Stimulated activated CD4-positive, alpha-beta T cell treated with anti-CD3 and anti-CD28 coated beads, Interleukin-12 subunit alpha, Interleukin-12 subunit beta, amount 100 ng/mL, for 24 hours (primary cell): ENCODE measurements at places on chromosomes 11 and 22.
A peak's percentile ranks its signal among the peaks of the same experiment; 100 is the strongest.

- no peak for DNase-seq
Observed at GRCh38 chr22:38618682-38619081, 37.5 kb downstream of the FAM227A start.

DNA sequence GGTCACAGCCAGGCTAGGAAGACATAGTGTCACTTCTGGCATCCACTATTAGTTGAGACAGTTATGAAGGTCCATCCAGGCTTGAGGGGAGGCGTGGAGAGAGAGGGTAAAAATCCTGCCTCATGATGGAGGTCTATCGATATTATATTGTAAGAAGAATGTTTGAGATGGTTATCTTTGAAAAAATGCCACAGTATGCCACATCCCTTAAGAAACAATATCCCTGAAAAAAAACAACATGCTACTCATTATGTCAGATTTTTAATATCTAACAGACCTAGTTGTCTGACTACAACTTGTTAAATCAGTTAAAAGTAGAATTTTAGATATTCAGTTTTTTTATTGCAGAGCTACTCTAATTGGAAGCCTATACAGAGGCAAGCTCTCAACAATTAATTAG is 121.7 kb upstream of the SLC5A12 start:
- DNase-seq: no peak

DNA sequence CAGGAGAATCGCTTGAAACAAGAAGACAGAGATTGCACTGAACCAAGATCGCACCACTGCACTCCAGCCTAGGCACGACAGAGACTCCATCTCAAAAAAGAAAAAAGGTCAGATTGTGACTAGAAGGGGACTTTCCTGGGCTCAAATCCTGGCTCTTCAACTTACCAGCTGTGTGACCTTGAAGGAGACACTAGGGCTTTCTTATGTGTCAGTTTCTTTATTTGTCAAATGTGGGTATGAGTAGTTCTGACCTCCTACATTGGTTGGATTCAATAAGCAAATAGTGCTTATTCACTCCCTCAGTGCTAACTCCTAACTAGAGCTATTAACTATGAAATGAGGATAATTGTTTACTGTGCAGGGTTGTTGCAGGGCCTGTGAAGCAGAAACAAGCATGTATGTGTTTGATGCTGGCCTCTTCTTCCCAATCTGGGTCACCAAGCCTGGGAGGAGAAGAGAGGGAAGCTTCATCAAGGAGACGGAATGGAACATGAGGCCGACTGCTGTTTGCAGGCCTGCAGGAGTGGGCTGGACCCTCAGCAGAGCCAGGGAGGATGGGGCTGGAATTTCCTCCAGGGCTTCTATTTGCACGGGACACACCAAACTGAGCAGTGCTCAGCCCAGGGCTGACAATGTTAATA is 22.5 kb downstream of the RHOD start:
- no peak for DNase-seq

GRCh38 chr11:119638851-119639250 is 90.1 kb downstream of the NECTIN1 start:
- DNase-seq: no peak

GRCh38 chr11:131491503-131491902 is 121.1 kb downstream of the NTM start:
- no peak for DNase-seq

DNA sequence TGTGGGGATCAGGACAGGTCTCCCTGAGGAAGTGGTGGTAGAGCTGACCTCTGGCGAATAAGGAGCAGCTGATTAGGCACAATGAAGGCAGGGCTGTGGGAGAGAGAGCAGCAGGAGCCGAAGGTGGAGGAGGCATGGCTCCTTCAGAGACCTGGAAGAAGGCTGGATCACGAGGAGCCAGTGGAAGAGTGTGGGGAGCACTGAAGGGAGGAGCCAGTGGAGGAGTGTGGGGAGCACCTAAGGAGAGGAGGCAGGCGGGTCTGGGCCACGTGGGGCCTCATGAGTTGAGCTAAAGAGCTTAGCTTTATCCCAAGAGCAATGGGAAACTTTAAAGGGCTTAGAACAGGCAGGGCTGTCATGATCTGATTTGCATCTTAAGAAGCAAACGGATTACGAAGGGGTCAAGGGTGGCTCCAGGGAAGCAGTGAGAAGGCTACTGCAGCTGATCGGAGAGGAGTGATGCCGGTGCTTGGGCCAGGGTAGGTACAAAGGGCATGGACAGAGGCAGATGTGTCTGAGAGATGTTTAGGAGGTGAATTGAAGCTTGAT is 44.9 kb upstream of the EIF3D start:
- no peak for DNase-seq

- DNase-seq: no peak
Observed at GRCh38 chr11:134532131-134532920, 120.3 kb upstream of the B3GAT1 start.

- DNase-seq: no peak
Observed at GRCh38 chr11:44542372-44542771, 23.1 kb upstream of the CD82 start.

DNA sequence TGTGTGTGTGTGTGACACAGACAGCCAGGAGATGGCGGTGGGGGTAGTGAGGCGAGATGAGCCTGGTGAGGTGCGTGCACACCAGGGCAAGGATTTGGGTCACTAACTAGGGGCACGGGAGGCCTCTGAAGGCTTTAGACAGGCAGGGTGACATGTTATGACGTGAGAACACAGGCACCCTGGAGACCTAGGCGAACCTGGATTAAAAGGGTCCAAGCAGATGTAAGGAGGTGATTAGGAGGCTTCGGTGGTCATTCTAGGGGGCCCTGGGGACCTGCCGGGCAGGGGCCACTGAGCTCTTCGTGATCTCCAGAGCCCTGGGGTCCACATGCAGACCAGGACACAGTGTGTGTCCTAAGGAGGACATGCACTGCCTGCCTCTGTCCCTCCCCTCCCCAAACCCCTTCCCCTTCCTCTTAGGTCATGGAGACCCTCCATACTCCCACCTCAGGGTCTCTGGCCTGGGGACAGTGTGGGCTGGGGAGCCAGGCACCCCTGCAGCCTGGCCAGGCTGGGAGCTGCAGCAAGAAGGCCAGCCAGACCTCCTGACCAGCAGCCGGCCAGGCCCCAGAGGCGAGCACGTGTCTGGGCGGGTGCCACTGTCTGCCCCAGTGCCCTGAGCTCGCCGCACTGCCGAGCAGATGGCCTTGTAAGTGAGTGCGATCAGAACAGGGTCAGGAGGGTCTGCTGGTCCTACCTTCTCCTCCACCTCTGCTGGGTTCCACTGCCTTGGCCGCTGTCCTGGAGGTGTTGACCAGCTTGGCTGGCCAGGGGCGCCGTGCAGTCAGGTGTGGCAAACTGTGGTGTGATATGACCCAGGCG is 32.1 kb downstream of the IFT27 start:
- DNase-seq: no peak

- no peak for DNase-seq
Observed at GRCh38 chr11:95301474-95301873, 70.5 kb upstream of the SESN3 start.

GRCh38 chr11:69892986-69893555 is 73.9 kb upstream of the FGF3 start:
- DNase-seq: no peak

GRCh38 chr11:101741479-101742175 is 157.8 kb upstream of the TRPC6 start:
- DNase-seq: no peak

DNA sequence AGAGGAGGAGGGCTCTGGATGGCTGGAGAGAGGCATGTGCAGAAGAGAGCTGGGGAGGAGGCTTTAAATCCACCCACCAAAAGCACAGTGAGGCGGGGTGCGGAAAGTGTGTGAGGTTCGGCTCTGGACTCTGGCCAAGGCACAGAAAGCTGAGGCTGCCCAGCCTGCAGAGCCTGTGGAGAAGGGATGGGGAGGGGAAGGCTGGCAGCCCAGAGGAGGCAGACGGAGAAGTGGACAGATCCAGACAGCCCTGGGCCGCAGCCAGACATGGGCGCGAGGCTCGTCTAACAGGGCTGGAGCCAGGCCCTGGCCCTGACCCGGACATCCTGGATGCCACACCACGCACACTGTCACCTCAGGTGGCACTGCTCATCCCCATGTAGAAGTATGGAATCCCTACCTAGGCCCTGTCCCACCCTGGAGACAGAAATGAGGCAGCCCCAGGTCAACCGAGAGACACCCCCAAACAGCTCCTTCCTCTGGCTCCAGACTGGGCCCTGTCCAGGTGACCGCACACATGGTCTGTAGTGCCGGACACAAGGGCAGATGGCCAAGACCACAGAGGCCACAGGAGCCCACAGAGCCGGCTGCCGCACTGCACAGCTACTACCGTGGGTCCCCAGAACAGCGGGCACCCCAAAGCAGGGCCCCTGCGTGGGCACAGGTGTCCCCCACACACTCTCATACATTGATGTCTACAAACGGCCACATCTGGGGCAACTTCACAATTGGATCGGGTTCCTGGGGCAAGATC is 16.6 kb upstream of the MOB2 start:
- DNase-seq: no peak

DNA sequence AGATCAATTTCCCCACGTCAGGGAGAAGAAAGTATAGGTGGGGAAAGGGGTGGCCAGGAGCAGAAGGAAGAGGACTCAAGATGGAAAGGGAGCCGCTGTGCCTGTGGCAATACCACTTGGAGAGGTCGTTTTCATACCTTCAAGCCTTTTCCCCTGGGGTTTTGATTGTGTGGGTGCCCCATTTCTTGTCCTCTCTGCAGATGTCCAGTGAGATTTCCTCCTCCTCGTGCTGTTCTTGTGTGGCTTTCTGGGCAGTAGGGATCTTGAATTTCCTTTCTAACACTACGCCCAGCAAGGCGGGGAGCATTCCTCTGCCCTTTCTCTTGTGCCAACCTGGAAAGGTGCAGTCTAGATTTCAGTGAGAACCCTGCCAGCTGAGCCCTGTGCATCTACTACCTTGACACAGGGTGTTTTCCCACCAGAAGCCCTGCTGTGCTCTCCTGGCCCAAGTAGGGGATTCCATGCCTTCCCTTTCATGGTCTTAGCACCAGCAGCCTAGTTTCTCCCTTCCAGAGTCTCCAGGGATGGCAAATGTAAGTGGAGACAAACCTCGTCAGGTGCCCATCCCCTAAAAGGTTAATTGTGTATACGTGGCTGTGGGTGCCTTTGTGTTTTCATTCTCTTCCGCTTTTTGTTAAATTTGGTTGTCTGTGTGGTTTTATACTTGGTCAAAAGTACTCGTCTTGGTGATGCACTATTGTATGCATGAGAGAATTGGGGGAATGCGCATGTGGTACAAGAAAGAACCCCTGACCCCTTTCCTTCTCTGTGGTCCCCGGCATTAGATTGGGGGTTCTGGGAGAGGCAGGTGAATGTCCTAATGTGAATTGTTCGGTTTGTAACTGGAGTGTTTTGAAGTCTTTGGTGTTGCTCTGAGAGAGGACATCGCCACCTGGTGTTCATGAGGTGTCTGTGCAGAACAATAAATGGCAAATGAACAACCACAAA is 71.4 kb upstream of the MPEG1 start:
- DNase-seq: peak; percentile 16

- DNase-seq: no peak
Observed at GRCh38 chr22:38900677-38901076, 28.7 kb upstream of the CBX6 start.

- DNase-seq: no peak
Observed at GRCh38 chr22:46068181-46068592, 82.1 kb upstream of the PPARA start.

- no peak for DNase-seq
Observed at GRCh38 chr22:35275580-35275979, 18.3 kb downstream of the HMGXB4 start.

DNA sequence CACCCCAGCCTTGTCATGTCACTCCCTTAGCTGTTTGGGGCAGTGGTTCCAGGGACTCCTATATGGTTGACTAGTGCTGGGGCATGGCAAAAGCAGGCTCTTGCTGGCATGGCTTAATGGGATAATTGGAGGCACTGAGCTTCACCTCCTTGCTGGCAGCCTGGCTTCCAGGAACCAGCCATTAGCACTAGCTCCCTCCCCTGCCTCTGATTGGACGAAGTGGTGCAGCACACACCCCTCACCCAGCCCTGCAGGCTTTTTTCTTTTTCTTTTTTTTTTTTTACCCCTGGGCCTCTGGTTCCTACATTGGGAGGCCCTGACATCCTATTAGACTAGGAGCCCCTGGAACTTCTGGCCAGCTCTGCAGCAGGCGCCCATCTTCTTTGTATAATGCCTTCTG is 18.6 kb downstream of the PHLDB1 start:
- no peak for DNase-seq

DNA sequence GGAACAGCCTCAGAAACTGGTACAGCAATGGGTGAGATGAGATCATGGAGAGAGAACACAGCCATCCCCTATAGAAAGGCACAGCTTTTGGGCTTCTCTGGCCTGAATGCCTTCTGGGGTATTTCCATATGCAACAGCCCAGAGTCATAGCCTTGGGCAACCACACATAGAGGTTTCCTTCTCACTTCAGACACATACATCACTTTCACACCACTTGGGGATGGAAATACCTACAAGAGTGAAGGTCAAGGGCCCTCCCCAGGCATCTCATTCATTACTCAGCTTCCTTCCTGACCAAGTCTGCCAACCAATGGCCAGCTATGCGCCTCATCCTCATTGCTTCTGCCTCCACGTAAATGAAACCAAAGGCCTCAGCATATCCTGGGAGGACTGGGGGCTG is 17.7 kb upstream of the OLFML1 start:
- DNase-seq: no peak

DNA sequence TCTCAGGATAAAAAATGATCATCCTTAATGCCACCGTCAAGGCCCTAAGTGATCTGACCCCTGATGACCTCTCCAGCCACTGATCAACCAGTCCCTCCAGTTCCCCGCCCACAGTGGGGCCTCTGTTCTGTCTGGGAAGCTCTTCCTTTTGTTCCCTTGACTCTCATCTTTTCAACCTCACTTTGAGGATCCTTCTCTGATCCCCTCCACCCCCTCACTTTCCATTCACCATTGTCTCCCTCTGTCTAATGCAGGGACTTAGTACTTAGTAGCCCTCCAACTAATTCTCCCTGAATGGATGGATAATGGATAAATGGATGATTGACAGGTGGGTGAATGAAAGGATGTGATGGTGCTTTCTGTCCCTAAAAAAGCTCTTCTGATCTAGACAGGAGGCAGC is 45.6 kb downstream of the C11orf58 start:
- no peak for DNase-seq

DNA sequence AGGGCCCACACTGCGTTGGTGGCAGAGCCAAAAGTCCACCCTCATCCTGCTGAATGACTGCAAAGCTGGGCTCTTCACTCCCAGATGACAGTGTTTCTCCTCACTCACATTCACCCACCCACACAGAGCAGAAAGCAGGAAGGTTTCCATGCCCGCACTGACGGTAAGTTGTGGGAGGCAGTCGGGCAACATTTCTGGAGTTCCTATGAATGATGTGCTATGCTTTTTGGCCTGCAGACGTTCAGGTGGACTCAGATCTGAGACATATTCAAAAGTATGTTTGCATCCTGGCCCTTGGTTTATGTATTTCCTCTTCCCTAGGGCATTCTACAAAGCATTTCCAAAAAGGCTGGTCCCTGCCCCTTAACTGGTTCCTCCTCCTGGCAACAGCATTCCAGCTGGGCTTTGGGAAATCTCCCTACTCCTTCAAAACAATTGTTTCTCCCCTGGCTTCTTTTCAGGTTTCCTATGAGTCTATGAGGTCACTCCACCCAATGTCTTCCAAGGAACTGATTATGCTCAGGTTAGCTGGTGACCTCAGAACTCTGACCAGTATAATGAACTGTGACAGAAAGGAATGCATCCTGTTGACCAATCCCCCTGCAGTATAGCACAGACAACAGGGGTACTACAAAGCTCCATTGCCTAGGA is 36.4 kb downstream of the PACSIN2 start:
- no peak for DNase-seq
